Suprapubic skin (tissue), 4 donors: ENCODE measurements at places on chromosomes 7 and 10.

- no peak for DNase-seq
These were observed 3.1 kb upstream of the DRGX start for GRCh38 chr10:49398986-49399385.

- no peak for DNase-seq
These were observed 290.9 kb downstream of the PTPRN2 start for GRCh38 chr7:158296798-158297104.

GRCh38 chr10:124285587-124286527, 132.9 kb downstream of the OAT start:
- DNase-seq: peak; percentile 34

GRCh38 chr10:110504111-110504735, 6.5 kb downstream of the DUSP5 start:
- DNase-seq: peak; percentile 69

DNA sequence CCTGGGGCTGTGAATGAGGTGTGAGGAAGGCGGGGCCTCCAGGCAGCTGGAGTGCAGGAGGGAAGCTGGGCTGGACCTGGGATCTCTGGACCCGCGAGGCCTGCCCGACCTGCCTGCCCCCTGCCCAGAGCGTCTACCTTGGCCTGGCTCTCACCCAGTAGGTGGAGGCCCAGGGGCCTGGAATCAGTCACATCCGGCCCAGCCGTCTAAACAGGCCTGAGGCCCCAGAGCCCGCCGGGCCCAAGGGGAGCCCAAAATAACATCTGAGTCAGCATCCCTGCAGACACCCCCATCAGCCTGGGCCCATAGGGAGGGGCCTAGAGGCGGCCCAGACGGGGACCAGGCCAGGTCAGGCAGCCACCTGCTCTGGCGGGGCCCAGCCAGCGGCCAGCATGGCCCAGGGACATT, 15.1 kb upstream of the ELN start:
- no peak for DNase-seq

- no peak for DNase-seq
These were observed 5.2 kb upstream of the HTR7 start for GRCh38 chr10:90862908-90863514.
